ENCODE measurements at places on chromosomes 4 and X.

DNA sequence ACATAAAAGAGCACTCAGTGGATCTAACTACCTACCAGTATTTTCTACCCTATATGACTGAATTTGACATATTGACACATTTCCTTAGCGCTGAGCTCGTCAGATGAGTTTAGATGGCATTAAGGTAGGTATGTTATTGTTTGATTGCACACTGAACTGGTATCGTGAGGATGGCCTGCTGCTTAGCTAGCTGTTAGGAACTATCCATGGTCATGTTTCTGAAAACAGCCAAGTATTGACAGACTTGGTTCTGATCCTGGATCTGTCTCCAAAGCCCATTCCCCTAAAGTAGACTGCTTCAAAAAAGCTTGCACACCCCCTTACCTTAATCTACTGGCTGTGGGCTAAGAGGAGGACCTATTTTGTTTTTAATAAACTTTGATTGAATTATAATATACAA is 32.9 kb downstream of the FNIP2 start:
- no peak for DNase-seq

DNA sequence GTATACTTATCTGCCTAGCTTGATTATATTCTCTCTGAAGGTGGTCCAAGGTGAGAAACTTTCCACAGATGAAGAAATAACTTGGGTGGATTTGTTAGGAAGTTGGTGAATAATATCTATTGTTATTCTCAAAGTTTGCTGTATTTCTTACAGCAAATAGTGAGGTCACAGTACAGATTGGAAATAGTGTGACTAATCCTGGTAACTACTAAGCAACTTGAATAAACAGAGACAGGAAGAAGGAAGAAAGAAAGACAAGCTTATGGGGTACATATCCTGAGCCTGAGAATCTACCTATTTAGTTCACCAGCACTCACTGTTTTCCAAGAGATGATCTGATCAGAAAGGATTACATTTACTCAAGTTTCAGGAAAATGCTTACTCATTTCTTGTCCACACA is 1416.1 kb downstream of the RPA4 start:
- no peak for DNase-seq

- DNase-seq = no peak
These were observed 30.2 kb upstream of the FAM9C start for GRCh38 chrX:13074297-13075262.

- peak; percentile 22 for DNase-seq
These were observed 55.1 kb downstream of the RAB40A start for GRCh38 chrX:103464072-103464773.

DNA sequence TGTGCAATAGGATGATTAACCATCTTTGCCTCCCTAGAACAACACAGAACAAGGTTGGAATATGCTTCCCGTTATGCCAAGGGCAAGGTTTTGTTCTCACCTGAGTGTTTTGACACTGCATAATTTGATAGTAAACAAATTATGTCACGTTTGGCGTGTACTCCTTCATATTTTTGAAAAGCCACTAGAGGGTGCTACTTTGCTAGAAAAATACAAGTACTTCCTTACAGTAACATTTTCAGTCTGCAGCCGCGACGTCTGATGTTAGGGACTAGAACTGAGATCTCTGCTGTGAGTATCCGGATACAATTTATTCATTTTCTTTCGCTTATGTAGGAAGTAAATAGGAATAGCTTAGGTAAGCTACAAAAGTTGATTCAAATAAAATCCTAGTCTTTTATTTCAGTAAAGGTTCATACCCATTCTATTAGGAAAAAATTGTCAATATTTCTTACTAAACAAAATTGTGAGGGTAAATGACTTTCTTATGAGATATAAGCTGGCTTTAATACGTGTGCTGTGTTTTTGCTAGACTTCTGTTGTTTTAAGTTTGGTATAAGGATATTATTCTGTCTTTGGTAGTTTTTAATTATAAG is 181.1 kb upstream of the WDFY3 start:
- no peak for DNase-seq

GRCh38 chr4:178356725-178357124 is 914.5 kb upstream of the AGA start:
- no peak for DNase-seq

DNA sequence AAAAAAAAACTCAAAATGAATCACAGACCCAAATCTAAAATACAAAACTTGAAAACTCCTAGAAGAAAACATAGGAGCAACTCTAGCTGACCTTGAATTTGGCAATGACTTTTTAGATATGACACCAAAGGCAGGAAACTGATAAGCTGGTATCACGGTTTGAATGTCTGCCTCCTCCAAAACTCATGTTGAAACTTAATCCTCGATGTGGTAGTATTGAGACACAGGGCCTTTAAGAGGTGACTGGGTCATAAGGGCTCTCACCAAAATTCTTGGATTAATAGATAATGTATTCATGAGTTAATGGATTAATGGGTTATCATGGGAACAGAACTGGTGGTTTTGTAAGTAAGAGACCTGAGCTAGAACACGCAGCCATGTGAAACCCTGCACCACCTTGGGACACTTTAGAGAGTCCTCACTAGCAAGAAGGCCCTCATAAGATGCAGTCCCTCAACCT is 40.5 kb downstream of the FRYL start:
- DNase-seq = no peak

DNA sequence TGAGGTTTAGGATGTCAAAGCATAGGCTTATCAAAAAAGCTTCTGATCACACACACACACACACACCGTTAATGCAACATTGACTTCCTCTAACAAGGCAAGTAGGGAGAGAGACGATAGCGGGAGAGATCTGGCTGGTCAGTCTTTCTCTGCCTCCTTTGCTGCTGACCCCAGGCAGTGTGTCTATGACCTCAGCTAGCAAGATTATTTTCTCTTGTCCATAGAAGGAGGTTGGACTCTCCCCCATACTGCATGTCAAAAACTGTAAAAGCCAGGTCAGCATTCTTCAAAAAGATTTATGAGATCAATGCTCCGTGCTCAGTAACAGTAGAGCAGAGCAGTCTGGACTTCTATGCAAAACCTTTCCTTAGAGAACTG is 63.5 kb upstream of the PGM2 start:
- DNase-seq = no peak

GRCh38 chr4:26152056-26152455 is 168.8 kb upstream of the RBPJ start:
- DNase-seq = no peak

All from activated CD4-positive, alpha-beta memory T cell treated with anti-CD3 and anti-CD28 coated beads, Interleukin-2, amount 10 ng/mL, durations not matched to agents 7 days and 5 days (primary cell).